ENCODE measurements at places on chromosomes 11 and 22.

GRCh38 chr22:28250036-28250695 lies 331.1 kb upstream of the PITPNB start:
- no peak for DNase-seq

- DNase-seq = no peak
Measured at GRCh38 chr11:15793043-15793996, 563.0 kb downstream of the SOX6 start.

DNA sequence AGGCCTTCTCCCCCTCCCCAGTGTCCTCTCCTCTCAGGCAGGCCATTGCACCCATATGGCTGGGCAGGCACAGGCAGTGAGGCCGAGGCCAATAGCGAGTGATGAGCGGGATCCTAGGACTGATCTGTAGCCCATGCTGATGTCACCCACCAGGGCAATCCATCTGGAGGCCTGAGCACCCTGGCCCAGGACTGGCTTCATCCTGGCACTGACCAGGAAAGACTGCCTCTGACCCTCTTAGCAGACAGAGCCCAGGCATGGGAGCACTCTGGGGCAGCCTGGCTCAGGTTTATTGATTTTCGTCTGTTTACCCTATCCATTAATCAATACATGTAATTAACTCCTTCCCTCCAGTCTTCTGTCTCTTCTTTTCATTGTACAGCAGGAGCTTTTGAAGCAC lies 5.1 kb upstream of the TIRAP start:
- DNase-seq = no peak

DNA sequence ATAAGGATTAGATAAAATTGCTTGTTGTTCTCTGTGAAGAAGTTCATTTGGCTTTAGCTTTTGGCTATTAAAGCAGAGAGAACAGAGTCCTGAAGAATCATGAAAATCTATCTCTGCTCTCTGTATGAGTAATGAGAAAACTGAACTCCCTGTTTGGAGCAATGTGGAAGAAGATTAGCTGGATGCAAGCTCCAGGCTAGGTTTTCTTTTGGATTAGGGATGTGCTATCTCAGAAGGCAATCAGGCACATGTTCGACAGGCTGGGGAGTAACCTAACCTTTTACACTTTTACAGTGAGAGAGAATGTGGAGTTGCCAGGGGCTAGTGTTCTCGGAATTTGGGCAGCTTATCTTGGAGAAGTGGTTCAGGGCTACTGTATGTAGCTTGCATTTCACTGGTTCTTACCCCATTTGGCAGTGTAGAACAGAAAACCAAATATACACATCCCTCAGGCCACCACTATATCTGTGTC lies 8.5 kb upstream of the SLN start:
- DNase-seq = no peak

DNA sequence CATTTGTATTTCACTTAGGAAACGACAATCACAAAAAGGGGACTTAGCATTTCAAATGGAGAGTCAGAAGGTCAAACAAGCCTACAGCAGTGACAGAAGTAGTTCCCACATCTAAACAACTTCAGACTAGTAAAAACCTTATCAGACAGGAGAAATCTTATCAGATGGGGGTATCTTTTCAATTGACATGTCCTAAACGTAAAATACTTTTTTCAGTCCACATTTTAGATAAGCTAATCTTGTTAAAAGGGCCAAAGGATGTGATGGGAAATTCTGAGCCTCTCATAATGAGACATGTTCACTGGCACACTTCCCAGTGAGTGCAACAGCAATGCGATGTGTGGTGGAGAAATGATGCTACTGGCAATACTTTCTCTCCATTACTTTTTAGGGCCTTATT lies 2.4 kb downstream of the MAPK1 start:
- DNase-seq = no peak

DNA sequence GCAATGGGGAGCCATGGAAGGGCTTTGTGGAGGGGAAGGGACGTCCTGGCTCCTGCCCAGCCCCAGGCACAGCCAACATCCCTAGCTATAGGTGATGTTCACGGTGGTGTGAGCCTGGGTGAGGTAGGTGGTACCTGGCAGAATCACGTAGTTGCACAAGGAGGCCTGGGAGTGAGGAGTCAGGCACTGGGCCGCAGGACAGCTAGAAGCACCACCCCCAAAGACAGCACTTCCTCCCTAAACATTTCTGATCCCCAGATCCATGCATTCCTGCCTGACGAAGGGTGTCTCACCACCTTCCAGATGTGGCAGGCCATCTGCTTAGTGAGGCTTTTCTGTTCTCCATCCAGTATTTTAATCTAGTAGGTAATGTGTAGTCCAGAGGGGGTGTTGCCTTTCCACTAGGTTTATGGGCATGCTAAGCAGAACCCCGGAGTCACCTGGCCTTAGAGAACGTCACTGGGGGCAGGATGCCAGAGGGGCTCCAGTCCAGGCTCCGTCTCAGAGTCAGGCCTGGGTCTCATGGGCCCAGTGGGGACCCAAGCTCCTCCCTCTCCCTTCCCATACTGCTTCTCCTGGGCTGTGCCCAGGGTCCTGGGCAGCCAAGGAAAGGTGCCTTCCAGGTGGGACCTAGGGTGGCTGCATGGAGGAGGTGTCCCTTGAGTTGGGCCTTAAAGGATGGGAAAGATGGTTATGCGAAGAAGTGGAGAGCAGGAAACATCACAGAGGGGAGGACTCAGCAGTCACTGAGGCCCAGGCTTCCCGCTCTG lies 56.2 kb downstream of the OTOG start:
- DNase-seq = no peak

GRCh38 chr11:135019899-135020298 lies 607.9 kb upstream of the B3GAT1 start:
- no peak for DNase-seq

- DNase-seq = no peak
Measured at GRCh38 chr11:75802913-75803820, 11.8 kb upstream of the UVRAG start.

- no peak for DNase-seq
Measured at GRCh38 chr11:130599073-130599654, 150.7 kb downstream of the ADAMTS15 start.

DNA sequence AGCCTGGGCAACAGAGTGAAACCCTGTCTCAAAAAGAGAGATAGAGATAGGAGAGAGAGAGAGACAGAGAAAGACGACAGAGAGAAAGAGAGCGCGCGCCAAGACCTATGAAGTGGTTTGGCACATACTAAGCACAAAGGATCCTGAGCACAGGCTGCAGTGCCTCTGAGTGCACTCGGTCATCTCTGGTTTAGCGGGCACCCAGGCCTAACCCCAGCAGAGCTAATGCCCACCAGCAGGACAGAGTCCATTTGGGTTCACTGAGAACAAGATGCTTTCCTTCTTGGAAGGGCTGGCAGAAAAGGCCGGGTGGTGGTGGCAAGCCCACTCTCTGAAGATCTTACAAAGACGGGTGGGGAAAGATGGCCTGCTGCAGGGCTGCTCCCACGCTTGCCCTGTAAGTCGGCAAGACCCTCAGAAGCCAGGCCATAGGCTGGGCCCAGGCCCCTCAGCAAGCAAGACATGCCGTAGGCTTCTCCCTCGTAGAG lies 3.3 kb downstream of the SCARF2 start:
- no peak for DNase-seq

DNA sequence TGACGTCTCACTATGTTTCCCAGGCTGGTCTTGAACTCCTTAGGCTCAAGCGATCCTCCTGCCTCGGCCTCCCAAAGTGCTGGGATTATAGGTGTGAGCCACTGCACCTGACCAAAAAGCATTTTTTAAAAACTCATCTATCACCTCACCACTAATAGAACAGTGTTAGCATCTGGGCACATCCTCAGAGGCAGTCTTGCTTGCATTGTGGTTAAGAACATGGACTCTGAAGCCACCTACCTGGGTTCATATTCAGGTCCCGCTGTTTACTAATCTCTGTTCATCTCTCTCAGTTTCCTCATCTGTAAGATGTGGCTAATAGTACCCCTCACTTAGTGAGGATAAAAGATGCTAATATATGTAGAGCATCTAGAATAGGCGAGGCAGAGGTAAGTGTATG lies 90.6 kb downstream of the PACS1 start:
- no peak for DNase-seq

GRCh38 chr22:45870011-45870410 lies 107.0 kb downstream of the WNT7B start:
- no peak for DNase-seq

- DNase-seq = no peak
Measured at GRCh38 chr22:25395468-25395867, 169.0 kb upstream of the GRK3 start.
